ENCODE measurements at places on chromosomes 4 and X.

DNA sequence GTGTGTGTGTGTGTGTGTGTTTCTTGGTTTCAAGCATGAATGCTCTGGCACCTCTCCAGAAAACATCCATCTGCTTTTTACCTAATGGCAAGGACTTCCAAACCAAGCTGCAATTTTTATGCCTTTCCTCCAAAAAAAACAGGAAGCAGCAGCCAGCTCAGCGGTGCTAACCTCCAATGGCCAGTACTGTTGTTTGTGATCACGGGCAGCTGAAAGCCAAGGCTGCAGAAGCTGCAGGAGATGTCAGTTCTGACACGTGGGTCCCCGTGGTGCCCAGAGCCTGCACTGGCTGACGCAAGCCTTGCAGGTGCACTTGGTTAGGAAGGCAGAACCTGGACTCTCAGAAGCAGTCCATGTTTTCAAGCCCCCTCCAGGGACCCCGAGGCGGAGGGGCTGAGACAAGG, 313.6 kb upstream of the DDX53 start:
- no peak for DNase-seq

DNA sequence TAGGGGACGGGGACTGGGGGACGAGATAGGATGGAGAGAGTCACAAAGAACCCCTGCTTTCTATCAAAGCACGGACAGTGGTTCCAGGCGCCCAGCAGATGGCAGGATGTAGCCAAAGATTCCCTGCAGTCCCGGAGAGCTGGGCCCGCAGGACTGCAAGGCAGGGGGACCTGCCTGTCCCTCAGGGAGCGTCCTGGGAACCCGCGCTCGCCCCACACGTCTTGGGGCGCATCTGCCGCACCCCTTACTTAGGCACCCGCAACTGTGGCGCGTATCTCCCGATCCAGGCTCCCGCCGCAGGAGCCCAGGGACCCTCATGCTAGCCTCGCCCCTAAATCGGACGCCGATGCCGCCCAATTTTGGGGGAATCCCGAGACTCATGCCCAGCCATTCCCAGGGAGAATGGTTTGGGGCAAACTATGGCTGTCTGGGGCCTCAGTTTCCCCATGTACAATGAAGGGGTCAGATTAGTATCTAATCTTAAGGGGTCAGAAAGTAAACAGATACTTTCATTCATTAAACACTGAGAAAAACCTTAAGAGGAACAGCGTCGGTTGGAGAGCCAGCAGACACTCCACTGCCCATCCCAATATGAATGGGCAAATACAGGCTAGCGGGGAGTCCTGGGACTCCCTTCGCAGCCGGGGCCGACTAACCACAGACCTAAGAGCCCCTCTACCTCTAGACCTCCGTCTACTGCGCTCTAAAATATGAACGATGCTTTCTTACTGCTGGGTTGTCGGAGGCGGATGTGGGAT, 581 bp upstream of the STK32B start:
- no peak for DNase-seq

GRCh38 chr4:158721680-158722079, 1.5 kb downstream of the PPID start:
- DNase-seq, result no peak

DNA sequence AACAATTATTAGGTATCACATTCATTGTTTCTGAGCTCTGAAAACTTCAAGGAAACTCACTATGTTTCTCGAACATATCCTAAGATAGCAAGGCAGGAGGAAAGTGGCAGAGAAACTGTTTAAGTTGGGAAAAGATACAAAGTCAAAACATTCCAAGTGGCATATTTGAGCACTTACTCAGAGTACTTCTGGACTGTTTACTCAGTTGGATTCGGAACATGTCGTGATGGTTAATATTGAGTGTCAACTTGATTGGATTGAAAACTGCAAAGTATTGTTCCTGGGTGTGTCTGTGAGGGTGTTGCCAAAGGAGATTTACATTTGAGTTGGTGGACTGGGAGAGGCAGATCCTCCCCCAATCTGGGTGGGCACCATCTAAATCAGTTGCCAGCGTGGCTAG, 298.3 kb downstream of the IL1RAPL2 start:
- no peak for DNase-seq

DNA sequence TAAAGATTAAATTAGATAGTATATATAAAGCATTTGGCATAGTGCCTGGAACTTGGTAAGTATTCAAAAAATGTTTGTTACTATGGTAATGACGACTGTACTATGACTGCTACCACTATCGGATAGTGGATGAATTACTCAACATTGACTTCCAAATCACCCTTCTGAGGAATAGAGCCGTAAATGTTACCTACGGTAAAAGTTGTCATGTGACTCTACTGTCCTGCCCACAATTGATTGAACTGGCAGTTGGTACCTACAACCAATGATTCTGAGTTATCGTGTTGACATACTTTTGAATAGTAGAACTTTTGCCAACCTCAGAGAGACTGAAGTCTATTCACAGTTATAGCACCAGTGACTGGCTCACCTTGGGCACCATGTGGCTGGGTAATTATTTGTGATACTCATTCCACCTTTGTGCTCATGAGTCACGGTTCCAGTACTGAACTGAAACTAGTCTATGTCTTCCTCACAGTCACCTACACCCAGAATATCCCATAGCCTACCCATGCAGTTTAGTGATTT, 185.5 kb upstream of the PITX2 start:
- no peak for DNase-seq

- DNase-seq, result no peak
Measured at GRCh38 chrX:77441479-77441878, 5.7 kb upstream of the FGF16 start.

DNA sequence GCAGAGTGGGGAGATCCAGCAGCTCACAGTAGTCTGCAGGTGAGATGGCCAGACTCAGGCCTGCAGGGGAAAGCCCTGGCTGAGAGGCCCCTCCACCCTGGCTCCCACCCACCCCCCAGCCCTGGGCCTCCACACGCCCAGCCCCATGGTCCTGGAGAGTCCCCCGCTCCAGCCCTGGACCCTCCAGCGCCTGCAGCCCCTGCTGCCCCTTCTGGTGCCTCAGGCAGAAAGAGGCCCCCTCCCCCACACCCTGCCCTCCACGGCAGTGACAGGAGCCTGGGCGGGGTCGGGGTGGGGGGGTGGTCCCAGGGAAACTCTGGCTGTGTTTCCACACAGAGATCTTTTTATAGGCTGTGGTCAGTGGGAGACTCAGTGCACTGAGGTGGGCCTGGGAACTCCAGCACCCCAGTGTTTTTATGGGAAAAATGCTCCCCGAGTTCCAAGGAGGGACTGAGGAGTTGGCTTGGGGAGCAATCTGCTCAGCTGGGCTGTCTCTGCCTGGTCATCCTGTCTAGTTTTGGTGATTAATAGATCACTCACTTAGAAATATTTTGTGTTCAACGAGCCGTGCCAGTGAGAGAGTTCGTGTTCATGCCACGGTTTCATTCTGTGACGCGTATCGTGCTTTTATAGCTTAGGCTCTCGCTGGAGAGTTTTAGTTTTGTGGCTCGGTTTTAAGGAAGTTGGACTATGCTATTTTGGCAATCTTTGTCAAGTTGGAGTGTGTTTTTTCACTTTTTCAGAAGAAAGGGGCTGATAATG, 53.1 kb upstream of the HGFAC start:
- no peak for DNase-seq

All from stimulated activated CD8-positive, alpha-beta memory T cell treated with anti-CD3 and anti-CD28 coated beads, Interleukin-15, amount 100 ng/mL, for 1 hour (primary cell).